Activated CD4-positive, alpha-beta T cell treated with anti-CD3 and anti-CD28 coated beads for 24 hours (primary cell): ENCODE measurements at places on chromosomes 1 and 21.

DNA sequence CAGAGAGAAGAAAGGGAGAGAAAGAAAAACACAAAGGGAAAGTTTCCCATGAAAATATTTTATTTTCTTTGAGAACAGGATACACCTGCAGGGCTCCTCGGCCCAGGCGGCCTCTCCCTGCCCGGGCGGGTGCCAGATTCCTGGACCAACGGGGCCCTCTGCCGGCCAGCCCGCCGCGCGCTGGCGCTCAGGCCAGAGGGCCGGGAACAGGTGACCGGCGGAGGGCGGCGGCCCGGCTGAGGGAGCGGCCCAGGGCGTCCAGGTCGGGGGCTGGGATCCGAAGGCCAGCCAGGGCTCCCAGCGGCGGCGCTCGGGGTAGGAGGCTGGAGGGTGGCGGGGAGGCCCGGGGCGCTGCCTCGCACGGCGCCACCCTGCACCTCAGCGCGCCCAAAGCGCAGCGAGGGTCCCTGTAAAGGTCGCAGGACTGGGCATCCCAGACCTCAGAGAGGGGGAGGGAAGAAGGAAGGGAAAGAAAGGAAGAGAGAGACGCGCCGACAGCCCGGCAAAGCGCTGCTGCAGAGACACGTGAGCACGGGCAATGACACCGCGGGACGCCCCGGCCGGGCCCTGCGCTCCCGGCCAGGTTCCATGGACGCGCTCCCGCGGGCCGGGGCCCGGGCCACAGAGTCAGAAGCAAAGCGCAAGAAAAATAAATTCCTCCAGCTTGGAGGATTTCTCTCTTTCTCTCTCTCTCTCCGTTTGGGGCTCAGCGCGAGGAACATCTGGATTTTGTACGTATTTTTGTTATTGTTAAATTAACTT is 927 bp downstream of the WNT9A start:
- peak; percentile 20 for DNase-seq

- no peak for DNase-seq
Observed at GRCh38 chr1:232382671-232383070, 247.3 kb downstream of the SIPA1L2 start.

GRCh38 chr1:181213056-181213455 is 124.6 kb downstream of the IER5 start:
- DNase-seq: no peak

DNA sequence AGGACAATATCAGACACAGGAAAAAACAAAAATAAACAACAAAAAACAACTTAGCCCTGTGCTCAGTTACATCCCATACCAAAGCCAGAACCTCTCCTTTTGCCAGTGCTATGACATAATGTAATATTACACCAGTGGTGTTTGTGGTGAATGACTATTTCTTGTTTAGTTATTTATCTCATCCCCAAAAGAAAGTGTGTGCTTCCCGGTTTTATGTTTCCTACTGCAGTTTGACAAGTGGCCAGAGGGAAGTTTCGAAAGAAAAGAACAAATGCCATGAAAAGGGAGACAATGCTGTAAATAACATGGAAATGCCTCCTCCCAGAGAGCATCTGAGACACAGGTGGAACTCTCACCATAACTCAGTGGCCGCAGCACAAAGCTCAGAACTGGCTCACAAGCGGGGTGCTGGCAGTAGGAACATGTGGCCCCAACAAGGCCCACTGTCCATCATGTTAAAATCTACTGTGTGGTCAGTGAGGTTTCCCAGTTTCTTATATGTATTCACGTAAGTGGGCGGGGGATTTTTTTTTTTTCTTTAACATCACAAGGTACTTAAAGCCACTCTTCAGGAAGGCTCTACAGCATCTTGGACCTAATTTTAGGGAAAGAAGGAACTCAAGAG is 158.2 kb downstream of the BARHL2 start:
- DNase-seq: no peak

- DNase-seq: no peak
Observed at GRCh38 chr1:96034006-96034405, 687.6 kb upstream of the PTBP2 start.

GRCh38 chr21:45327441-45328197 is 39.9 kb upstream of the POFUT2 start:
- DNase-seq: no peak

DNA sequence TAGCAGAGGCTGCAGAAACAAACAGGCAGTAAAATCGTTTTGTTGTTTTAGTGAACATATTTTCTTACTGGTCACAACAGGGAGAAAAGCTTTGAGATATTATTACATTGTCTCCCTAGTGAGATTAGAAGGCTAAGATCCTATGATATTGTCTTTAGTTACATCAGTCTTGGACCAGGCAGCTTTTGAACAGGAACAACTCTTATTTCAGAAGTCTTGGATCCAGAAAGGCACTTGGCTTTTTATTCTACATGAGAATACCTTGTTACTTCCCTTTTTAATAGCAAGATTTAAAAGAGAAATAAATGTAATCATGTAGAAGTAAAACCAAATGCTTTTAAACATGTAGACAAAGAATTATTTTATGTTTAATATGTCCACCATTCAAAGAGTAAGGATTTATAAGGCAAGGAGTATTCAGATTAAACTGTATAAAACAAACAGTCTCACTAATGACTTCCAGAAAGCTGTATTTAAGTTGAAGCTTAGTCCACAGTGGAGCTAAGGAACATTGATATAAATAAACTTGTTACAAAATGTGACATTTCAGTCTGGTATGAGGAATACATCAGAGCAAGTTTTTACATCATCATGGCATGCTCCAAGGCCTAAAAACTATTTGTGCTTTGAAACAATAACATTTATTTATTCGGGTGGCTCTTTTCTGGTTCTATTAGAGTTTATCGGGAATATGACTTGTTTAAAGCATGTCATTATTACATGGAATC is 72.2 kb downstream of the PHTF1 start:
- no peak for DNase-seq

- no peak for DNase-seq
Observed at GRCh38 chr21:34726627-34727337, 58.0 kb downstream of the CLIC6 start.

DNA sequence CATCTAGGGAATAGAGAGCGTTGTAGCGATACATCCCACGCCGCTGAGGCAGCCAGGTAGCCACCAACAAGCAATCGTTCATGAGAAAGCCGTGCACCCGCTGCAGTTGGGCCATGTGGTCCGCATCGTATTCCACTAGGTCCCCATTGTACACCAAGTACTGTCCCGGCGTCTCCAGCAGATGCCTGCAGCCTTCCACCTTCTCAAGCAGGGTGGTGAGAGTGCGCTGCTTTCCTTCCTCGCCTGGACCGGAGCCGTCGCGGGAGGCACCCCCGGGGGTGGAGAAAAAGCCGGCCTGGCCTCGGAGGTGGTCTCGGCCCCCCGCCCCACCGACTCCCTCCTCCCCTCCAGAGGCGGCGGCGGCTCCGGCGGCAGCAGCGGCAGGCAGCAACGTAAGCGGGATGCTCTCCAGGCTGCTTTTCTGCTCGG is 595 bp downstream of the EXOC8 start:
- DNase-seq: no peak

DNA sequence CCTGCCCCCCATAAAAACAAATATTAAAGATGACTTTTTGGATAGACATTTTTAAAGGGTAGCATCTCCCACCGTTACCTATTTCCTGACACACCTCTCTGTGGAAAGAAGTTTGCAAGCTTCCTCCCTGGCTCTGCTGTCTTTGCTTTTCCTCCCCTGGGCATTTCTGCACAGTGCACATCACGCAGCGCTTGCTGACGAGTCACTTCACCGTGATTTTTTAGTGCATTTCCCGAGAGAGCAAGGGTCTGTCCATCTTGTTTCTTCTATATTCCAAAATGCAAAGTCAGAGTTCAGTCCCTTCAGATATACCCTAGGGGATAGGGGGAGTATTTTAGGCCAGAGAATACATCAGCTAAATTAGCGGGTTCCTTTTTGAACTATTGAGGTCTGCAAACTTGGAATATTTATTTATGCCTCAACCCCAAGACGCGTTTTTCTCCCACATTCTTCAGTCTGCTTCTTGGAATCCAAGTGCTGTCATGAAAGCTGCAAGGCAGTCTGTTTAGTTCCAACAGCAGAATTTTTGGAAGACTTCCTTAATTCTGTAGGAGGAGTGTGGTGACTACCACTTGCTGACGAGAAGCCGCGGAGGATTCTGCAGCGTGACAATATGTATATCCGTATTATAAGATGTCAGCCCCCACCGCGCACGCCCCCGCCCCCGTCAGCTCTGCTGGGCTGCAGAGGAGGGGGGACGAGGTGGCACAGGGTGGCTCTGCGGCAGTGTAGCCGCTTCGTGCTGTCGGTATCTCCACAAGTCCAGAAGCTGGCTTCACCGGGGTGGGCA is 22.4 kb downstream of the SMYD2 start:
- no peak for DNase-seq

DNA sequence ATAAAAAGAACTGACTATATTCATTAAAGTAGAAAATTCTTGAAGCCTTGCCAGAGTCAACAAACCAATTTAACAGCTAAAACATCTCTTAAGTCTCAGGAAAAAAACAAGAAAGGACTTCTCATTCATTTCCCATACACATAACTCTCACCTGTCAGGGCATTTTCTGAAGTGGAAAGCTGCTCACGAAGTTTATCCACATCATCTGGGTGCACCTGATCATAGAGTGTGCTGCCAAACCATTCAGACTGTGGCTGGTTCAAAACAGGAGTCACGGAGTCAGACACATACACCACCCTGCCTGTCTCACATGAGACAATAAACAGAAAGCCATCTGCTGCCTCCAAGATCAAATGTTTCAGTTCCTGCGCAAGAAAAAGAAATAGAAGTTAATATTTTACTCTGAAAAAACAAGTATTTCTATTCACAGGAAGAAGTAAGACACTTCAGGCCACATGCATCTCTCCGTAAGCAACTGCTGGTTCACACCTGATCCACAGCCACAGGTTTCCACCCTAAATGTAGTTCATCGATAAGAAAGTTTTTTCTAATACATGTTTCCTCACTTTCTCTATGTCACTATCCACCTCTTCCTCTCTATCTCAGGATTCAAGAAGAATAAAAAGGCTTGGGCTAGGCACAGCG is 28.2 kb upstream of the CTSK start:
- no peak for DNase-seq

DNA sequence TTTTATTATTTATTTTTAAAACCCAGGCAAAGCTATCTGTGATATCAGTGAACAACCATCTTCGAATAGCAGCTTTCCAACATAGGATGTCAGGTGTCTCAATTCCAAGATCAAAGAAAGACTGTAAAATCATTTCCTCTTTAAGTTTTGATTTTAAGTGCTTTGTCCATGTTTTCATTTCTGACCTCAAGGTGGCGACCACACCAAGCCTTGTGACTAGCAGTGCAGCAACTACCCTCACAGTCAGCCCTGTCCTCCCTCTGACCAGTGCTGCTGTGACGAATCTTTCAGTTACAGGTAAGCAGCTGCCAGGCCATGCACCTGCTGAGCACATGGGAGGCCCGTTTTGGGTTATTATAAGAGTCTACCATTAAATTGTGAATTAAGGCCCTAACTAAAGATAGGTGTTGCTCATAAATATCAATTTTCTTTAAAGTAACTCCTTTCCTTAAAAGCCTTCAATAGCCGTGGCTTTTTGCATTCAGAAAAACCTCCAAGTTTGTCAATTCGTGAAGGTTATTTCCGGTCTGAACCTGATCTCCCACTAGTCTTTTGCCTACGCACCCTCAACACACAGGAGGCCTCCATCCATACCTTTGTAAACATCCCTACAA is 117.0 kb downstream of the CD247 start:
- peak; percentile 10 for DNase-seq

DNA sequence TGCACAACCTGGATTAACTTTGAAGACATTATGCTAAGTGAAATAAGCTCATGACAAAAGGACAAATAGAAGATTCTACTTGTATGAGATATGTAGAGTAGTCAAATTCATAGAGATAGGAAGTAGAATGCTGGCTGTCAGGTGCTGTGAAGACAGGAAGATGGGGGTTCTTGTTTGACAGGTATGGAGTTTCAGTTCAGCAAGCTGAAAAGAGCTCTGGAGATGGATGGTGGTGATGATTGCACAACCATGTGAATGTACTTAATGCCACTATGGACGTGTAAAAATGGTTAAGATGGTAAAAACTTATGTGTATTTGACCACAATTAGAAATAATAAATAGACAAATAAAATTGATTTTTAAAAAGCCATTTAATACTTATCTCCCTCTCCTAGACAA is 169.8 kb upstream of the DUSP10 start:
- no peak for DNase-seq

- DNase-seq: no peak
Observed at GRCh38 chr1:106584676-106585075, 471.8 kb upstream of the PRMT6 start.

DNA sequence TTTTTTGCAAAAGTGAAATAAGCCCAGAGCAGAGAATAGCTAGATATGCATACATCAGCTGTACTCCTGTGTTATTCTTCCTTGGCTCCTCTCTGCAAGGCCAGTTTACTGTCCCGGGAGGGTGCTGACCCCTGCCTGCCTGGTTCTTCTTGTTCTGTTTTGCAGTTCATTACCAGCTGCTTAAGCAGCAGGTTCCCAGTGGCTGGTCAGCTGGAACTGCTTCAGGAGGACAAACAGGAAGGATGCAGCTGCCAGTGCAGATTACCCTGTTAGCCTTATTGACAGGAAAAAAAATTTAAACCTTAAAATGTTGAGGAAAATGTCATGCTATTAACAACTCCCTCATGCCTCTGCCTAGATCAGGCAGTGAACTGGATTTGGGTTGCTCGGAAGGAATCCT is 16.0 kb upstream of the LRIG2 start:
- no peak for DNase-seq

- peak; percentile 70 for DNase-seq
Observed at GRCh38 chr1:153617663-153618062, 1.5 kb upstream of the S100A14 start.

GRCh38 chr1:159949123-159949522 is 3.7 kb upstream of the IGSF9 start:
- DNase-seq: no peak

- DNase-seq: no peak
Observed at GRCh38 chr1:55848906-55849305, 633.7 kb upstream of the USP24 start.

- DNase-seq: no peak
Observed at GRCh38 chr1:24309762-24310485, 9.2 kb upstream of the GRHL3 start.

- peak; percentile 38 for DNase-seq
Observed at GRCh38 chr1:65069011-65069565, 78.9 kb upstream of the AK4 start.

DNA sequence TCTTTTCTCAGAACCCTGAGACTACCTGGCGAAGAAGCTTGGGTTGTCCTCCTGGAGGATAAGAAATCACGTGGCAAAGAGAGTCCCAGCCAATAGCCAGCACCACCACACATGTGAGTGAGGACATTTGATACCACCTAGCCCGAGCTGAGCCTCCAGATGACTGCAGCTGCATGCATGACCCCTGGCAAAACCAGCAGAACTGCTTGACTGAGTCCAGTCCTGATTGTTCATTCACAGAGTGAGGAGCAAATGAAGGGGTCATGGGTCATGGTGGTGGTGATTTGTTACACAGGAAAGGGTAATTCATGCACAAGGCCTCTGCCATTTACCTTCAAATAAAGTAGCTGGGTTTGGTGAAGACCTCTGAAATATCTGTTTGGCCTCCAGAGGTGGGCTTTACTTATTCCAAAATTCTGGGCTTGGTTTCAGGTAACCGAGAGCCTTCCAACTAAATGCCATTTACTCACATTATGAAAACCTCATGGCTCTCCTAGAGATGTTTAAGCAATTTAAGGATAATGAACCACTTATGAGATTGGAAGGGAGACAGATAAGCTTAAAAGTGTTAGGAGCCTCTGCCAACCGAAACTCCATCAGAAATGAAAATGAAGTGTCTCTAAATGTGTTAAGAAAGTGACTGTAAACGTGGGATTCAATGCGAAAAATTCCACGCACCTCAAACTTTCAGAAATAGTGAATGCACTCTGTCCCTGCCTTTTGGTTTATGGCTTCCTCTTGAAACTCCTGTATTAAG is 163.3 kb downstream of the SLC35F3 start:
- DNase-seq: no peak
